ENCODE measurements at places on chromosomes 11 and 22.

DNA sequence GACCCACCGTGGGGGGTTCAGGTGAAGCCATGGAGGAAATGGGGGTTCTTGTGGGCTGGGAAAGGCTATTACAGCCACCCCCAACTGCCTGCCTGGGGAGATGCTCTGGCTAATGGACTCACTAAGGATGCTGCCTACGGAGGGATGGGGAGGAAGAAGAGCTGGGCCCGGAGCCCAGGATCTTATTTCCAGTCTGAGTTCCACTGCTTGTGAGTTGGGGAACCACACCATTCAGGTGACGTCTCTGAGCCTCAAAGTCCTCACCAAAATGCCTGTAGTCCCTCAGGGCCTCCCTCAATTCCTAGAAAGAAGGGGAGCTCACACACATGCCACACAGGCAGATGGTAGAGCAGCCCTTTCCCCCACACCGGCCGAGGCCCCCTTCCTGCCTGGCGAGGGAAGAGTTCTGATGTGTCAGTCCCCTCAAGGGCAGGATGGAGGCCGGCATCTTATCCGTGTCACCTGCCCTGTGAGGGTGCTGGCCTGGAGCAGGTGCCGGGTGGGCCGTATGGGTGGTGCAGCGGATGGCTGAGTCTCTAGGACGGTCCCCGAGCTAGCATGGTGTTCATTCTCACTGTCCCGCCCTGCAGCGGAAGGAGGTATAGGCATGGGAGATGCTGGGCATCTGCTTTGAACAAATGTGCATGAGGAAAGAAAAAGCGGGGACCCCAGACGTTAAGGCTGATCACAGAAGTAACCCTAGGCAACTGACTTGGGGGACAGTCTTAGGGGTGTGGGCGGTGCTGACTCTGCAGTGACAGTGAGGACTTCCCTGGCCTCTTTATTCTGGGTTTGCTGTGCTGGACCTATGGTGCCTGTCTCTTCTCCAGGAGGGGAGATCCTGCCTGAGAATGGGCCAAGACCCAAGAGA is 15.7 kb downstream of the MRGPRF start:
- no peak for DNase-seq

DNA sequence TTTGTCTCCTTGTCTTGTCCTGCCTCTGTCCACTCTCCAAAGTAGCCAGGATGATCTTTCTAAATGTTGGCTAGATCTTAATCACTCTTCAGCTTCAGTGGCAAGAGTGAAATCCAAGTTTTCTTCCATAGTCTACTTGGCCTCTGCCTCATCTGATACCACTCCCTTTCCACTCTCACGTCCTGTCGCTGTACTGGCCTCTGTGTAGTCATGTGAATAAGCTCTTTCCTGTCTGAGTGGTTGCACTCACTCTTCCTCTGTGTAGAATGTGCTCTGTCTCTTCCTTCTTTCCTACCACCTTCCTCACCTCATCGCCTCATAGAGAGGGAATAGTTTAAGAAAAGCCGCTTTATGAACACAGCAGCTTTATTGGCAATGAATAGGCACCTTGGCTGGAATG is 86.5 kb downstream of the WNT11 start:
- DNase-seq: no peak

GRCh38 chr11:121535129-121535796 is 82.5 kb upstream of the SORL1-AS1 start:
- DNase-seq: no peak

- DNase-seq: no peak
Observed at GRCh38 chr11:117649296-117650055, 147.5 kb downstream of the DSCAML1 start.

GRCh38 chr11:122625976-122626665 is 29.4 kb upstream of the UBASH3B start:
- DNase-seq: no peak

- DNase-seq: no peak
Observed at GRCh38 chr11:42976636-42977217, 335.1 kb upstream of the API5 start.

GRCh38 chr11:67465189-67465510 is 3.9 kb downstream of the TMEM134 start:
- DNase-seq: no peak

GRCh38 chr22:24400034-24400725 is 27.2 kb upstream of the ADORA2A start:
- DNase-seq: no peak

- DNase-seq: no peak
Observed at GRCh38 chr11:48270621-48271020, 7.0 kb downstream of the OR4X1 start.

DNA sequence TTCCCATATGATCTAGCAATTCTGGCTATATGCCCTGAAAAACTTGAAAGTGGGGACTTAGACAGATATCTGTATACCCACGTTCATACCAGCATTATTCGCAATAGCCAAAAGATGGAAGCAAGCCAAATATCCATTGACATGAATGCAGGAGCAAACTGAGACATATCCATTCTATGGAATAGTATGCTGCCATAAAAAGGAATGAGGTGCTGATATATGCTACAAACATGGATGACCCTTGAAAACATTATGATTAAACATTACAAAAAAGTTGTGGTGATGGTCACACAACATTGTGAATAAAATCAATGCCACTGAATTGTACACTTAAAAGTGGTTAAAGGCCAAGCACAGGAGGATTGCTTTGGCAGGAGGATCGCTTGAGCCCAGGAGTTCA is 25.5 kb downstream of the MFNG start:
- no peak for DNase-seq

- no peak for DNase-seq
Observed at GRCh38 chr11:19027829-19028595, 32.5 kb downstream of the MRGPRX2 start.

- no peak for DNase-seq
Observed at GRCh38 chr22:45997777-45998637, 21.0 kb upstream of the WNT7B start.

DNA sequence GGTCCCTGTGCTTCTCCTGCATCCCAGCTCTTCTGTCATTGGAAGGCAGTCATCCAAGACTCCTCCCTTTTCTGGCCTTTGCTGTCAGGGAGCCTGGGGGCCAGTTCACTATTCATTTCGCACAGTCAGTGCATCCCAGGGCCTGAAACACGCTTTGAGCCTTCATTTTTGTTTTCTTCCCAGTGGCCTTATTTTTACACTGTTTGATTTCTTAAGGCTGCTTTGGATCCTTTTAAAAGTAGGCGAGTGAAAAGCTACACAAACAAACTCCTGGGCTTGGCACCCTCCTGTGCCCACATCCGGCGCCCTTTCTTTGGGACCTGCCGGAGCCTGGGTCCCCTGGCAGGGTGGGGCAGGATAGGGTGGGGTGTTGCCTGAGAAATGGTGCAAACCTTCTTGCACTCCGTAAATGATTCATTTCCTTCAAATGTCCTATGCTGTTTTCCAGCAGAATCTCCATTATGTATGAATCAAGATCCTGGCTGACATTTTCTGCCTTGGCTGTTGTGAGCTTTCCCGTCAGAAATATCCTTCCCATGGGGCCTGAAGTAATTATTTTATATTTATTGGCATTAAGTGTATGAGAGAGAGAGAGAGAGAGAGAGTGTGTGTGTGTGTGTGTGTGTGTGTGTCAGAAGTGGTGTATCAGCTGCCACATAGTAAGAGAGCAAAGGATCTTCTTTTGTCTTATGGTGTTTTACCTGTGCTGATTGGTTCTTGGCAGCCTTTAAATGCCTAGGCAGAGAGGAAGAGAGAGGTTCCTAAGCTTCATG is 45.6 kb downstream of the BCR start:
- DNase-seq: no peak

GRCh38 chr11:107157146-107157808 is 139.0 kb upstream of the GUCY1A2 start:
- no peak for DNase-seq

- no peak for DNase-seq
Observed at GRCh38 chr11:62538470-62539237, 8.0 kb downstream of the AHNAK start.

DNA sequence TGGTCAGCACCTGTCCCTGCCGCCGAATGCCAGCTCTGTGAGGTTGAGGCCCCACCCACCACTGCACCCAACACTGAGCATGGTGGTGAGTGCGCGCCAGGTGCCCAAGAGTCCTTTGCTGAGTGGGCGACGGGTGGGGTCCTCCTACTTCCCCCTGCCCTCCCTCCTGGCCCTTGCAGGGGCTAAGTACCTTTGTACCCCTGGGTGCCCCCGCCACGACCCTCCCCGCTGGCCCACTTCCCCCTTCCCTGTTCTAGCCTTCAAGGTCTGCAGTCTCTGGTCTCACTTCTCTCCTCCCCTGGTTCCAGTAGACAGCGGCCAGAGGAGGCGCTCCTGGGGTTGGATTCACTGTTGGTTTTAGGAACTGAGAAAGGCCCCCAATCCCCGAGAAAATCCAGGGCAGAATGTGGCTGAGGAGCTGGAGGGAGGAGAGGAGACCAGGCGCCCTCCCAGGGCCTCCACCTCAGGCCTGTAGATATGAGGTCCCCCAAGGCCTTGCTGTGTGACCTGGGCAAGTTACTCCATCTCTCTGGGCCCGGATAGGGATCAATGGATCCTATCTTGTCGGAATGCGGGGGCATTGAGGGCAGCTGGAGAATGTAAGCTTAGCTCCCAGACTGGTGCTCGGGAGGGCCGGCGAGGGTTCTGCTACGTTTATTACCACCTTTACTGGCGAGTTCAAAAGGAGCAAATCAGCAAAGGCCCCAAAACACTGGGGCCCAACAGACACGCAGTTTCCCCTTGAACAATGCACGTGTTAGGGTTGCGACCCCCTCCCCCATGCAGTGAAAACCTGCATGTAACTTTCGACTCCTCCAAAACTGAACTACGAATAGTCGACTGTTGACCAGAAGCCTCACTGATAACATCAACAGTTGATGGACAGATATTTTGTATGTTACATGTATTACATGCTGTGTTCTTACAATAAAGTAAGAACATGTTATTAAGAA is 31.9 kb upstream of the SMIM38 start:
- no peak for DNase-seq

DNA sequence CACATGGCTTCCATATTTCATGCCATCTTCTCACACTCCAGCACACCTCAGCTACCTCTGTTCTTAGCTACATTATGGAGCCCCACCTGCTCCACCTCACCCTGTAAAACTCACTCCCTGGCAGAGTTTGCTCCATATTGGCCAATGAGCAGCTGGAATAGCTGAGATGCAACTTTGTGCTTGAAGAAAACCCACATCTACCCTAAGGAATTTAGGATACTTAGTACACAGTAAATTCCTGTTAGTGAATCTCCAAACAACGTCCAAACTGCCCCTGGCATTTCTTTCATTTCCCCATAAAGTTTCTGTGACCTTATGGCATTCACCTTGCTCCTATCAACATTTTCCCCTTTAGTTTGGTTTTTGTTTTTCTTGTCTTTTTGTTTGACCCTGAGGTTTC is 2.2 kb upstream of the VWCE start:
- DNase-seq: no peak

DNA sequence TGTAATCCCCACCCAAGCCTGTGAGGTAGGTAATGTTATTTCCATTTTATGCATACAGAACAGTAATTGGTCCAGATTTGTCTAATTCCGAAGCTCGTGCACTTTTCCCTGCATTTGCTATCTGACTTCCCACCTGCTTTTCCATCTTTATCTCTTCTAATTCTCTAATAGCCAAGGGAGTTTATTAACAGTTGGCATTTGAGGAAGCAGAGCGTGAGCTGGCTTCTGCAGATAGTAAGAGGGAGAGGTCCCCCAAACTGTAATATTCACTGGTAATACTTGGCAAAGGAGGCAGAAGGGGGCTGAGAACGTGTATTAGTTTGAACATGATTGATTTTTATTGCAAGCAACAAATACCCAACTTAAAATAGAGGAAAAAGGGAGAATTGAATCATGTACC is 110.8 kb upstream of the SPON1 start:
- no peak for DNase-seq

GRCh38 chr11:72235351-72236057 is 8.5 kb downstream of the PHOX2A start:
- no peak for DNase-seq
